ENCODE measurements at places on chromosomes 3 and 15. TPM values are rescaled to one million over a fixed set of nuclear protein-coding genes. Genes with fewer than 3 reads are reported as not detected.

Gene ROPN1
- total RNA-seq, result not detected

Gene ADGRG7
- total RNA-seq, result not detected

Gene NR2E3
- total RNA-seq, result 3.1 TPM

Gene ALDH1A2
- total RNA-seq, result 8.1 TPM

Gene SLCO2A1
- 131 TPM for total RNA-seq

Gene RAB6B
- total RNA-seq, result 1.00 TPM

Gene TF
- total RNA-seq, result 1.8 TPM

Gene ERICH6
- 2.1 TPM for total RNA-seq

Gene SLC9C1
- not detected for total RNA-seq

Gene ITIH1
- 0.54 TPM for total RNA-seq

Gene SCAANT1
- not detected for total RNA-seq

Gene ADAMTS7
- total RNA-seq, result 2.9 TPM

Gene HIGD2B
- total RNA-seq, result not detected

Gene GPR156
- 0.30 TPM for total RNA-seq

Gene DAZL
- total RNA-seq, result not detected

Gene ANKDD1A
- 10.5 TPM for total RNA-seq

Gene SLC2A2
- total RNA-seq, result not detected

Gene SOX14
- not detected for total RNA-seq

DNA sequence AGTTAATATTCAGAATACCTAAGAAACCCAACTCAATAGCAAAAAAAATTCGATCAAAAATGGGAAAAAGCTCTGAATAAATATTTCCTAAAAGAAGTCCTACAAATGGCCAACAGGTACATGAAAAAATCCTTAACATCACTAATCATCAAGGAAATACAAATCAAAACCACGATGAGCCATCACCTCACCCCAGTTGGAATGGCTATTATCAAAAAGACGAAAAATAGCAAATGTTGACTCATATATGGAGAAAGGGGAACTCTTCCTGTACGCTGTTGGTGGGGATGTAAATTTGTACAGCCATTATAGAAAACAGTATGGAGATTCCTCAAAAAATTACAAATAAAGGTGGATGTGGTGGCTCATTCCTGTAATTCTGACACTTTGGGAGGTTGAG, 29.6 kb upstream of the SGO1 start:
- H3K27ac ChIP-seq, result no peak overlapping the region
- H3K27me3 ChIP-seq, result no peaks in the 10 kb centered on the region
- DNase-seq, result no peak
- no peaks in the 10 kb centered on the region for H3K4me1 ChIP-seq
- no peaks in the 10 kb centered on the region for H3K36me3 ChIP-seq

DNA sequence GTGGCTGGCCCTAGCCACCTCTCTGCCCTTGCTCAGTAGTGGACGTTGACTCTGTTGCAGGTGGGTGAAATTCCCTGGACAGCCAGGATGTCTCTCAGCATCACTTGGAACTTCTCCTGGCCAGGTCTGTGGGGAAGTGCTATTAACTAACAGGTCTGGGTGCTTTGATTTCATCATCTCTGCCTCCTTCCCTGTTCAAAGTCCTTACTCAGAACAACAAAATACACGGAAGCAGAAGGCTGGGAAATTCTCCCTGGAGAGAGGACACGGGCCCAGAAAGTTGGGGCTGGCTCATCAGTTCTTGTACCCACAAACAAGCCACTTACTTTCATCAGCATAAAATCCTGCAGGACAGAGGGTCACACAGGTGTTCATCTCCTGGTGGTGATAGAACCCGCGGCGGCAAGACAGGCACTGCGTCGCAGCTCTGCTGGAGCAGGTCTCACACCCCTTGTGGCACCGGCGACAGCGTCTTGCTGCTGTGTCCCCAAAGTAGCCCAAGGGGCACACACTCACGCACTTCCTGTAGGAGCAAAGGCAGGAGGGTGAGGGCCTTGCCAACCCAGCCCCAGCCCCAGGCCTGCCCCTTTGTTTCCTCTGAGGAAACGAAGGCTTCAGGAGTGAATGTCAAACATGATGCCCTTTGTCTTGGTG, 29.6 kb upstream of the SNRPA1 start:
- DNase-seq, result no peak
- H3K36me3 ChIP-seq, result no peaks in the 10 kb centered on the region
- no peaks in the 10 kb centered on the region for H3K4me1 ChIP-seq
- no peaks in the 10 kb centered on the region for H3K27me3 ChIP-seq
- no peak overlapping the region for H3K27ac ChIP-seq
- no peak overlapping the region for H3K4me3 ChIP-seq

- H3K4me3 ChIP-seq, result no peak overlapping the region
- H3K27ac ChIP-seq, result no peak overlapping the region
- no peaks in the 10 kb centered on the region for H3K36me3 ChIP-seq
- no peak for DNase-seq
Observed at GRCh38 chr3:101095693-101096430, 102.6 kb upstream of the ABI3BP start.

DNA sequence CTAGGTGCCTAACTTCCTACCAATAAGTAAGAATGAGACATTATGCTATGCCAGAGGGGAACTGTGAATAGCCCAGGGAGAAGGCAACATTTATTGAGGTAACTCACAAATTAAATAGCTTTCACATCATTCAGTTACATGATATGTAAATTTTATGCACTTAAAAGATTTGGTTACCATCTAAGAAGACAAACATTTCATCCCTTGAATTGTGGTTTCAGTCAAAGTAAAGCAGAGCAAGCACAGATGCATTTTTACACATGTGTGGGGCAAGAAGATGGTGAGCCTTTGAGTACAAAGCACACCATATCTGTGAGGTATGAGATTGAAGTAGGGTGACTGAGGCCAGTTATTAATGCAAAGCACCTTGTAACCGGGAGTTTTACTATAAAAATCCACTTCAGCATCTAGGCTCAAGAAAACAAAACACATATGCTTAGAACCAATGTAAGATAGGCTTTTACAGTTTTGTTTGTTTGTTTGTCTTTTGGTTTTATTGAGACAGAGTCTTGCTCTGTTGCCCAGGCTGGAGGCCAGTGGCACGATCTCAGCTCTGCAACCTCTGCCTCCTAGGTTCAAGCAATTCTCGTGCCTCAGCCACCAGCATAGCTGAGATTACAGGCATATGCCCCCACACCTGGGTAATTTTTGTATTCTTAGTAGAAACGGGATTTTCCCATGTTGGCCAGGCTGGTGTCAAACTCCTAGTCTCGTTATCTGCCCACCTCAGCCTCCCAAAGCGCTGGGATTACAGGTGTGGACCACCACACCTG, 3.5 kb downstream of the PLSCR2 start:
- H3K27me3 ChIP-seq, result no peaks in the 10 kb centered on the region
- H3K36me3 ChIP-seq, result no peaks in the 10 kb centered on the region
- no peak overlapping the region for H3K4me3 ChIP-seq
- no peak overlapping the region for H3K27ac ChIP-seq

- H3K36me3 ChIP-seq, result peaks cover 38% of the 10 kb centered on the region
- H3K27me3 ChIP-seq, result no peaks in the 10 kb centered on the region
- no peak overlapping the region for H3K27ac ChIP-seq
- H3K4me3 ChIP-seq, result no peak overlapping the region
- no peak for DNase-seq
Observed at GRCh38 chr3:138220788-138221187, 33.7 kb downstream of the ARMC8 start.

DNA sequence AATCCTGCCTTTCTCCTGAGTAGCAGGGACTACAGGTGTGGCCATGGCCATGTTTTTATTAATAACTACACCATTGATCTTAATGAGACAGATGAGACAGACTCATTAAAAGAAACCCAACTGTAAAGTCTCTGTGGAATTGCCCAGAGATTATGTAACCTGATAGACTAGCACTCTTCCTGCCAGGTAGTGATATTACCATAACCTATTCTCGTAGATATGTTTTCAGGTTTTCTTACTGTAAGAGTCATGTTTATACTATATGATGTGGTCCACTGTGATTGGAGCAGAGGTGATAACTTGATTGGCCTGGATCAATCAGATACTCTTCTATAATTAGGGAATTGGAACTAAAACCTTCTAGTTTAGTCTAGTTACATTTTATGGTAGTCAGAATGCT, 93.7 kb downstream of the NFKBIZ start:
- no peaks in the 10 kb centered on the region for H3K27me3 ChIP-seq
- peaks cover 28% of the 10 kb centered on the region for H3K4me1 ChIP-seq
- no peak overlapping the region for H3K4me3 ChIP-seq
- no peak overlapping the region for H3K27ac ChIP-seq
- no peak for DNase-seq

DNA sequence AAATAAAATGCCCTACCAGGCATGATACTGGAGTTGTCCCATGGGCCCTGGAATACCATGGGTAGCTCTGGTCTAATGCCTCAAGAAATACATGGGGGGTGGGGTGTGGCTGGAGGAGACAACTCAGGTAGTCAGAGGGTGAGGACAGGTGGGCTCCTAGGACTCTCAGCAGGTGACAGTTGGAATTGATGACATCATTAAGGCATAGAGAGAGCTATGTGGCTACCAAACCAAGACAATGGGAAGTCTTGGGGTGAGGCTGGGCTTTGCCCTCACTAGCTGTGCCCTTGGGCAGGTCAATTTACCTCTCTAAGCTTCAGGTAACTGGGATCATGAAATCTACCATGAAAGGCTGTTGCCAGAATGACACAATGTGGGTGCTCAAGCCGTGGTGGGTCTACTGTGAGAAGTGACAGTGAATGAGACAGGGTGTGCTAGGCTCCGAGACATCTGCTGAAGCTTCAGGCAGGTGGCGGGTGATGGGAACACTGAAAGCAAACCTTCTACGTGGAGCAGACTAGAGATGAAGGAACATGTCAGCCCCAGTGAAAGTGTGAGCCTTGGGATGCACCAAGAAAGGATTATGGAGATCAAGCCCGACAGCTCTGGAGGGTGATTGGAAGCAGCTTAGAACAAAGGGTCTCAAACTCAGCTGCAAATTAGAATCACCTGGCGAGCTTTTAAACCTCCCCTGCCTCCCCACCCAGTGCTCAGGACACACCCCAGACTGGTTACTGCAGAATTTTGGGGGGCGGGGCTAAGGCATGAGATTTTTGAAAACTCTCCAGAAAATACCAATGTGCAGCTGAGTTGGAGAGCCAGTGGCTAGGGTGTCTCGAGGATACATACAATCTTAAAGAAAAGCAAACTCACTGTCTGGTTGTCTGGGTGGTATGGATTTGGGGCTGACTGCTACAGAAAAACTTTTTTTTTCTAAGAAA, 21.5 kb downstream of the SLC6A20 start:
- no peak overlapping the region for H3K4me3 ChIP-seq
- H3K36me3 ChIP-seq, result no peaks in the 10 kb centered on the region
- H3K4me1 ChIP-seq, result no peaks in the 10 kb centered on the region

DNA sequence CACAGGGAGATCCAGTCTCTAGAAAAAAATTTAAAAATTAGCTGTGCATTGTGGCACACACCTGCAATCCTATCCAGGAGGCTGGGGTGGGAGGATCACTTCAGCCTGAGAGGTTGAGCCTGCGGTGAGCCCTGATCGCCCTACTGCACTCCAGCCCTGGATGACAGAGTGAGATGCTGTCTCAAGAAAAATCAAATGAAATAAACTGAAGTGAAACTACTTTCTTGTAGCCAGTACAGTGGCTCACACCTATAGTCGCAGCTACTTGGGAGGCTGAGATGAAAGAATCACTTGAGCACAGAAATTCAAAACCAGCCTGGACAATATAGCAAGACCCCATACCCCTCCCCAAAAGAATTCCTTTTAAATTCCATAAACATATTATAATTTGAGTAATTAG, 35.4 kb downstream of the SMARCC1 start:
- H3K4me1 ChIP-seq, result no peaks in the 10 kb centered on the region
- no peak overlapping the region for H3K4me3 ChIP-seq
- no peaks in the 10 kb centered on the region for H3K36me3 ChIP-seq

DNA sequence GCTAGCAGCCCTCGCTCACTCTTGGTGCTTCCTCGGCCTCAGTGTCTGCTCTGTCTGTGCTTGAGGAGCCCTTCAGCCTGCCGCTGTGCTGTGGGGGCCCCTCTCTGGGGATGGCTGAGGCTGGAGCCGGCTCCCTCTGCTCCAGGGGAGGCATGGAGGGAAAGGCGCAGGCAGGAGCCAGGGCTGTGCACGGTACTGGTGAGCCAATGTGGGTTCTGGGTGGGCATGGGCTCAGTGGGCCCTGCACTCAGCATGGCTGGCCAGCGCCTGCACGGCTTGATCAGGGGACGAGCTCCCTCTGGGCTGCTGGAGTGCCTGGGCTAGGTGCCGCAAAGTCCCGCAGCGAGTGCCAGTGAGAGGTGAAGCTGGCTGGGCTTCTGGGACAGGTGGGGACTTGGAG, 260.0 kb downstream of the SI start:
- no peak overlapping the region for H3K4me3 ChIP-seq
- no peaks in the 10 kb centered on the region for H3K36me3 ChIP-seq
- no peaks in the 10 kb centered on the region for H3K4me1 ChIP-seq
- no peak for DNase-seq

- no peaks in the 10 kb centered on the region for H3K36me3 ChIP-seq
- no peaks in the 10 kb centered on the region for H3K27me3 ChIP-seq
- H3K4me1 ChIP-seq, result no peaks in the 10 kb centered on the region
- no peak overlapping the region for H3K27ac ChIP-seq
- H3K4me3 ChIP-seq, result no peak overlapping the region
Observed at GRCh38 chr3:188455748-188456147, 301.8 kb downstream of the LPP start.

- no peaks in the 10 kb centered on the region for H3K36me3 ChIP-seq
- H3K27me3 ChIP-seq, result no peaks in the 10 kb centered on the region
- no peak for DNase-seq
- no peak overlapping the region for H3K27ac ChIP-seq
- no peak overlapping the region for H3K4me3 ChIP-seq
Observed at GRCh38 chr15:32670623-32671022, 29.1 kb downstream of the SCG5 start.

- no peak overlapping the region for H3K4me3 ChIP-seq
- no peaks in the 10 kb centered on the region for H3K27me3 ChIP-seq
- no peak overlapping the region for H3K27ac ChIP-seq
- H3K4me1 ChIP-seq, result no peaks in the 10 kb centered on the region
- H3K36me3 ChIP-seq, result no peaks in the 10 kb centered on the region
Observed at GRCh38 chr3:186526256-186526606, 17.9 kb downstream of the CRYGS start.

GRCh38 chr3:196670339-196670738, 30.8 kb downstream of the NRROS start:
- no peak overlapping the region for H3K4me3 ChIP-seq
- no peak for DNase-seq
- H3K27ac ChIP-seq, result peak overlapping the region; percentile 60
- peaks cover 7% of the 10 kb centered on the region for H3K4me1 ChIP-seq

- H3K27me3 ChIP-seq, result no peaks in the 10 kb centered on the region
- DNase-seq, result no peak
- H3K4me1 ChIP-seq, result peaks cover 90% of the 10 kb centered on the region
- H3K36me3 ChIP-seq, result no peaks in the 10 kb centered on the region
- H3K4me3 ChIP-seq, result no peak overlapping the region
Observed at GRCh38 chr15:51841406-51842040, 12.1 kb downstream of the TMOD3 start.

DNA sequence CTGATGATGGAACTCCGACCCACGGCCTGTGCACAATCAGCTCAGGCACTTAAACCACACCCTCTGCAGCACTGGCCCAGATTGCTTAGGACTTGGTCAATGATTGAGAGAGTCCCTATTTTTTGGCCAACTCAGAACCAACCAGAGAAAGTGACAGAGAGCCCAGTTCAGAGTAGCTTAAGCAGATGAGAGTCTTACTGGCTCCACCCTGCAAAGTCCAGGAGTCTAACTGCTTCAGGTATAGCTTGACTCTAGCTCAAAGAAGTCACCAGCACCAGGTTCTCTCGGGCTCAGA, 20.1 kb downstream of the SLC6A20 start:
- no peaks in the 10 kb centered on the region for H3K36me3 ChIP-seq
- DNase-seq, result no peak
- H3K27me3 ChIP-seq, result no peaks in the 10 kb centered on the region
- no peaks in the 10 kb centered on the region for H3K4me1 ChIP-seq
- H3K4me3 ChIP-seq, result no peak overlapping the region

All from upper lobe of left lung (tissue), 6 donors.